ENCODE measurements at places on chromosomes 6 and 20.

GRCh38 chr6:78427386-78427785 is 440.0 kb upstream of the IRAK1BP1 start:
- DNase-seq = no peak

- no peak for DNase-seq
These were observed 482.4 kb upstream of the MMS22L start for GRCh38 chr6:97765461-97765860.

- peak; percentile 40 for DNase-seq
These were observed 56.0 kb downstream of the CLIC5 start for GRCh38 chr6:45959534-45960145.

GRCh38 chr6:137767911-137768690 is 99.0 kb upstream of the TNFAIP3 start:
- DNase-seq = no peak

GRCh38 chr6:25315194-25316177 is 36.3 kb downstream of the CARMIL1 start:
- no peak for DNase-seq

- DNase-seq = no peak
These were observed 665.9 kb upstream of the CITED2 start for GRCh38 chr6:140040396-140040795.

- no peak for DNase-seq
These were observed 133.4 kb upstream of the CDH4 start for GRCh38 chr20:61118429-61119224.

DNA sequence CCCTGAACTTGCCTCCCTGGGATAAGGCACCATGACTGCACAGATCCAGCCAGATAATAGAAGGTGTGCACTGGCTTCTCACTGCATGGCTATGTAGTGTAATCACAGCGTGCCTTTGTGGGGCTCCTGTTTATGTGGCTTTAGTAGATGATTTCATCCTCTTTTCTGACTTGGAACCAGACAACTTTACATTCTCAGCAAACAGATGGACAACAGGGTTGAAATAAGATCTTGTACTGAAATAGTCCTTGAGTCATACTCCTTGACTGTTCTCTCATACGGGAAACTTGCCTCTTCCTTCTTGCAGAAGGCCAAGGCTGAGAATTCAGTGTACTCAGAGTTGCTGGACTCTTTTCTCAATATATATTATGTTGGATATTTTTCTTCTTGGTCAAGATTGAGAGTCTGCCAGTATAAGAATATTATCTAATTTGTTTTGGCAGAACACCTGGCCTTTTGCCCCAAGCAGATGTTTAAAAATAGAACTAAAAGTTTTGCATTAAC is 25.0 kb upstream of the RNF144B start:
- no peak for DNase-seq

- no peak for DNase-seq
These were observed 37.1 kb downstream of the PLEKHG1 start for GRCh38 chr6:150636808-150637207.

- DNase-seq = no peak
These were observed 98.1 kb upstream of the ASCC3 start for GRCh38 chr6:100979267-100979666.

GRCh38 chr20:41063442-41063841 is 34.8 kb downstream of the TOP1 start:
- no peak for DNase-seq

- no peak for DNase-seq
These were observed 167.9 kb upstream of the TNFAIP3 start for GRCh38 chr6:137699031-137699683.

- DNase-seq = no peak
These were observed 162.7 kb downstream of the MTHFD1L start for GRCh38 chr6:151027936-151028838.

- no peak for DNase-seq
These were observed 1551.0 kb downstream of the GRIK2 start for GRCh38 chr6:102944475-102944874.

DNA sequence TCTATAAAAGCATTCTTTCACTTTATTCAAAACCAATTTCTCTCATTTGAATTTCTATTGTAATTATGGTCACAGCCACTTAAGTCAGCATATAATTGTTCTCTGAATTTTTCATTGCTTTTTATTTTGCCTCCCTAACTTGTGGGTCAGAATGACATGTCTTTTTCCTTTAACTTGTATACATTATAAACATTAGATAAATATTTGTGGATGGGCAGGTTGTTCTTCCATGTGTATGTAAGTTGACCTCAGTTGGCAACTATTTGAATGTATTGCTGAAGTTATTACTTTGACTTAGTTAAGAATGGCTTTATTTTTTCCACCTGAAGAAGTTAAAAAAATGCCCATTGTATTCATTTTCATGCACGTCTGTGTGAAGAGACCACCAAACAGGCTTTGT is 83.0 kb upstream of the MAP3K7 start:
- no peak for DNase-seq

DNA sequence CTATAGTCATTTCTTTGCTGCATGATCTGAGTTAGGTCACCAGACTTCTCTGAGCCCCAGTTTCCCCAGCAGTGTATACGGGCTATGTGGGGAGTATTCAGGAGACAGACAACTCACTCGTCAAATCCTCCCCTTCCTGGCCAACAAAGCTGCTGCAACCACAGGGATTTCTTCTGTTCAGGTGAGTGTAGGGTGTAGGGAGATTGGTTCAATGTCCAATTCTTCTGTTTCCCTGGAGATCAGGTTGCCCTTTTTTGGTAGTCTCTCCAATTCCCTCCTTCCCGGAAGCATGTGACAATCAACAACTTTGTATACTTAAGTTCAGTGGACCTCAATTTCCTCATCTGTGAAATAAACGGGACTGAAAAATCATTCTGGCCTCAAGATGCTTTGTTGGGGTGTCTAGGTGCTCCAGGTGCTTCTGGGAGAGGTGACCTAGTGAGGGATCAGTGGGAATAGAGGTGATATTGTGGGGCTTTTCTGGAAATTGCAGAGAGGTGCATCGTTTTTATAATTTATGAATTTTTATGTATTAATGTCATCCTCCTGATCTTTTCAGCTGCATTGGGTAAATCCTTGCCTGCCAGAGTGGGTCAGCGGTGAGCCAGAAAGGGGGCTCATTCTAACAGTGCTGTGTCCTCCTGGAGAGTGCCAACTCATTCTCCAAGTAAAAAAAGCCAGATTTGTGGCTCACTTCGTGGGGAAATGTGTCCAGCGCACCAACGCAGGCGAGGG is 594 bp upstream of the CDKN1A start:
- no peak for DNase-seq

GRCh38 chr6:84688141-84688873 is 76.1 kb downstream of the TBX18 start:
- no peak for DNase-seq
